Left colon (tissue), 2 donors: ENCODE measurements at places on chromosomes 3 and 15. TPM values are rescaled to one million over a fixed set of nuclear protein-coding genes. Genes with fewer than 3 reads are reported as not detected.

XCR1 gene
- total RNA-seq: not detected

DNA sequence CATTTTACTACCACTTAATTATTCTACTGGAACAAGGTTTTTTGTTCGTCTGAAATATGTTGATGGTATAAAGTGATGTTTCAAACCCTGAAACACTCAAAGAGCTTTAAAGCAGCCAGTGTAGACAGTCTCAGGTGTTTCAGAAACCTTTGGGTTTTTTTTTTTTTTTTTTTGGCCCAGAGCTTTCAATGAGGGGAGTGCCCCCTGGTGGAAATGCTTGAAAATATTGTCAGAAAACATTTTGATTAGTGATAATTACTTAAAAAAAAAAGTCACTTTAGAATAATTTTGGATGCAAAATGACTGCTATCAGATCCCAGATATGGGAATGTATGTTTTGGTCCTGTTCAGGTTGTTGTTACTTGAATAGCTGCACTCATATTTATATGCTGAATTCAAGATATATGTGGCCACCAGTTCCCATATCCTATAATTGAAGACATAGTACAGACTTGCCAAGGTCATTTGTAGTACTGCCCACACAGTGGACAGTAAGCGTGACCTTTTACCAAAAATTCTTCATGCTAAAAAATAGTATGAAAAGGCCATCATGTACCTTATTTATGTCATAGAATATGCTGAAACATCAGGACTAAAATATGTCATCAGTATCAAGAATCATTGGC is 35.9 kb downstream of the SATB1 start:
- no peak for DNase-seq

DNA sequence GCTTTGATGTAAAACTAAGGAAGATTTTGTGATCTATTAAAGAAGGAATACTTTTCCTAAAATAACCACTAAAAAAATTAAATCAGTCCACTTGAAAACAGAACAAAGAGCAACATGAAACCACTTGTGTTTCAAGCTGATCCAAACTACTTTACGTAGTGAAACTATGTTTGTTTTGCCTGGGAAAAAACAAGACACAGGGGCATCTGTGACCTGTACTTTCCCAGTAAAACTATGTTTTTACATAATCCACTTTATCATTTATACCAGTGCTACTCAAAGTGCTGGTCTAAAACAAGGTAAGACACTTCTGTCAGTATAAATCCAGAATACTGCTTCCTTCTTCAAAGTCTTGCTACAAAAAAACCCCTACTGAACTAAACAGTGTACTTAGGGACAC is 56.7 kb downstream of the SPG11 start:
- DNase-seq: no peak

- DNase-seq: no peak
Measured at GRCh38 chr3:46672349-46672695, 21.2 kb downstream of the ALS2CL start.
